ENCODE measurements at places on chromosomes 11 and 22. TPM values are rescaled to one million over a fixed set of nuclear protein-coding genes. Genes with fewer than 3 reads are reported as not detected.

DNA sequence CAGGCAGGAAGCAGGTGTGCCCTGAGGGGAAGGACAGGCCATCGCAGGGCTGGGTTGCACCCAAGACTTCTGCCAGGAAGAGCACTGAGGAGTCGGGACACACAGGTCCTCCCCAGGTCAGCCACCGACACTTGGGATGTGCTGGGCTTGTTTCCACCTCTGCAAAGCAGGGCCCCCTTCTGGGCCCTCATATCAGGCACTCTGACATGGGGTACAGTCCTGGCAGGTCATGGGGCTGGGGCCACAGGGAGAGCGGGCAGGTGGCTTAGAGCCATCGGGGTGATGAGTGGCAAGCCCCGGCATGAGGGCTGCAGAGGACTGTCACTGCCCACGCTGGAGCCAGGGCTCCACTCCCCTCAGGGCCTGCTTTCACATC lies 7.9 kb upstream of the ADORA2A start:
- DNase-seq = no peak

DNA sequence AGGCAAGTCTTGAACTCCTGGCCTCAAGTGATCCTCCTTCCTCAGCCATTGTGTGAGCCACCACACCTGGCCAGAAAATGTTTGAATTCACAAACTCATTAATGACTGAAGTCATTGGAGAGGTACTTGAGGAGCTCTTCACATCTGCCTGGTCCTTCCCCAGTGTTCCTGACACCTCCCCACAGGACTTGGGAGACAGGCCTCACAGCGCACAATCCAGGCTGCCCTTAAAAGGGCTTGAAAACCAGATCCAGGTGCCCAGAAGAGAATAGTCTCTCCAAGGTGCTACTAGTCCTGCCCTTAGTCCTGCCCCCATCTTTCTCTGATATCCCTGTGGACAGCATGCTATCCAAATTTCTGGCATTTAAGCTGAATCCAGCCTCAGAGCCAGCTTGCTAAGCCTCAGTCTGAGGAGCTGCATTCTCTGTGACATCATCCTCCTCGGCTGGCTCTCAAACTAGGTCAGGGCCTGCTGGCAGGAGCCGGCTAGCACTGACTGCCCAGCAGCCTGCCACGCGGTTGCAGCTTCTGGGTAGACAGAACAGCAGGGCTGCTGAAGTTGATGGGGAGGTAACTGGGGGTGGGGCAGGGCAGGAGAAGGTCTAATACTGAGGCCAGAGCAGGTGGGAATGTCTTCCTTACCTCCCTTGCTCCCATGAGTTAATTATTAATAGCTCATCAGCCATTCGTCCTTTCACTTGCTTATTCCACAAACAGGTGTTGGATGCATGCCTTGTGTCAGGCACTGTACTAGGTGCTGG lies 35.3 kb upstream of the NECTIN1 start:
- no peak for DNase-seq

GRCh38 chr22:38411016-38411415 lies 44.0 kb downstream of the KCNJ4 start:
- DNase-seq = no peak

DNA sequence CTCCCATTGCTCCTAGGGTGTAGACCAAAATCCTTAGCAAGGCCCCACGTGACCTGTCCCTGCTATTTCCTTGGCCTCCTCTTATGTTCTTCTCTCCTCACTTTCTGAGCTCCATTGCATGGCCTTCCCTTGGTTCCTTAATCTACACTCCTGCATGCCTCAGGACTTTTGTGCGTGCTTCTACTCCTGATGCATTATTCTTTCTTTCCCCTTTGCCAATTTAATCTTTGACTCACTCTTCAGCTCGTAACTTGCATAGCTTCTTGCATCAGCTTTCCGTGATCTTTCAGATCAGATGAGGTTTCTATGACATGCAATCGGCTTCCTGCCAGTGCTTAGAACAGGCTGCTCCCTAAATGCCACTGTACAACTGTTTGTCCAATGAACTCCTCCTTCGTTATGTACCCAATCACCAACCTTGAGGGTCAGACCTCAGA lies 261.6 kb upstream of the CADM1 start:
- no peak for DNase-seq

GRCh38 chr11:74138572-74138971 lies 32.2 kb downstream of the C2CD3 start:
- no peak for DNase-seq

DNA sequence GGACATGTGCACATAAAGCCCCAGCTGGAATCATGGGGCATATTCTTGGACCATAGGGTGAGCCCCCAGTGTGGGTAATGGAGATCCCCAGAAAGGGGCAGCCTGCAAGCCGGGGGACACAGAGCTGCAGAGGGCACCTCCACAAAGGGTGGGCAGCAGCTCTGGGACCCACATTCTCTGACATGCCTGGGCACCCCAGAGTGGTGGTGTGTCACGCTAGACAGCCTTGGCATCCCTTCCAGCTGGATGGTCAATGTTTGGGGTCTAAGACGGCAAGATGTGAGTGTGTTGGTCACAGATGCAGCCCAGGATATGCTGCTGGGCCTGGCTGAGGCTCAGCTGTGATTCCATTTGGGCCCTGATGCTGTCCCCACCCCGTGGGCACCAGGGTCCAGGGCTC lies 9.7 kb downstream of the ADORA2A start:
- DNase-seq = peak; percentile 24

DNA sequence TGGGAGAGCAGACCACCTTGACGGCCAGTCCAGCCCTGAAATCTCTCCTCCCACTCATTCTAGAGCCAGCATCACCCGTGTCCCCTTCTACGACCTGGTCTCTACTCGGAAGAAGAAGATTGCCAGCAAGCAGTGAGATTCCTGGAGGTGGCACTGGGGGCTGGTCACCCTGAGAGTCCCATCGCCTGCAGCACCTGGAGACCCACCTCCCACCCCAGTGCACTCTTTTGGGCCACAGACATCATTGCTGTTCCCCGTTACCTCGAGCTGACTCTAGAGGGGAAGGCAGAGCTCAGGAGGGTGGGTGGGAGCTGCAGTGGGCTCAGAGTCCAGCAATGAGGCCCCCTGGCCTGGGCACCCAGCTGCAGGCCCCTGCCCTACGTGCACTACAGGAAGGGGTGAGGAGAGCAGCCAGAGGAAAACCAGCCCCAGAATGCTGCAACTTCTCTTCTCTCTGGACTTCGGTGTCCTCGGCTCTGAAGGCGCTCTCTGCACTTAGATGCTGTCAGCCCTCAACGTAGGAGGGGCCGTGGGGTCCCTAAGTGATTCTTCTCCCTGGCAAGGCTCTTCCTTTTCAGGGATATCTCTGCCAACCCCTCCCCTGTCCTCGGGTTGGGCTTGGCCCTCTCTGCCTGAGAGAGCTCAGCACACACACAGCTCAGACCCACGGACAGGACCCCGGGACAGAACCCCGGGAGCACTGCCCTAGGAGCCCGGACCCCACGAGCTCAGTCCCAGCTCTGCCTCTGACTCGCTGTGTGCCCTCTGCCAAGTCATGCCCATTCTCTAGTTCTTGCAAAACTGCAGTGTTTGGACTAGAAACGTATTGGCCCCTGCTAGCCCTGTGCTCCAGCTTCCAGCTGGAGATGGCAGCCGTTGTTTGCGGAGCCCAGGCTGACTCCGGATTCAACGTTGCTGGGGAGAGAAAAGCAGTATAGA lies 31.3 kb downstream of the CYTH4 start:
- peak; percentile 46 for DNase-seq

GRCh38 chr11:30855383-30856006 lies 269.3 kb upstream of the MPPED2 start:
- no peak for DNase-seq

DNA sequence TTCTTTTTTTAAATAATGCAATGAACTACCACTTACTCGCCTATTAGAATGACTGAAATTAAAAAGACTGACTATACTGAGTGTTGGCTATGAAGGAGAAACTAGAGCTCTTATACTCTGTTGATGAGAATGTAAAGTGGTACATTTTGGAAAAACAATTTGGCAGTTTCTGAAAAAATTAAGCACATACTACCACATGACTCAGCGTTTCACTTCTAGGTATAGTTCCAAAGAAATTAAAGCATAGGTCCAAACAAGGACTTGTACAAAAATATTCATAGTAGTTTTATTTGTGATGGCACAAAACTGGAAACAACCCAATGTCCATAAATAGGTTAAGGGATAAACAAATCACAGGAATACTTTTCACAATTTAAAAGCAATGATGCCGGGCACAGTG lies 22.4 kb upstream of the SLC29A2 start:
- no peak for DNase-seq

The ART1 gene
- 0.07 TPM for total RNA-seq

The KCNQ1 gene
- 0.48 TPM for total RNA-seq

The MISFA gene
- total RNA-seq = not detected

The H19 gene
- 0.62 TPM for total RNA-seq

The CLDN5 gene
- 3.0 TPM for total RNA-seq

The KCNJ11 gene
- total RNA-seq = 2.1 TPM

The HBG2 gene
- not detected for total RNA-seq
